ENCODE measurements at places on chromosomes 12 and 14. TPM values are rescaled to one million over a fixed set of nuclear protein-coding genes. Genes with fewer than 3 reads are reported as not detected.

DNA sequence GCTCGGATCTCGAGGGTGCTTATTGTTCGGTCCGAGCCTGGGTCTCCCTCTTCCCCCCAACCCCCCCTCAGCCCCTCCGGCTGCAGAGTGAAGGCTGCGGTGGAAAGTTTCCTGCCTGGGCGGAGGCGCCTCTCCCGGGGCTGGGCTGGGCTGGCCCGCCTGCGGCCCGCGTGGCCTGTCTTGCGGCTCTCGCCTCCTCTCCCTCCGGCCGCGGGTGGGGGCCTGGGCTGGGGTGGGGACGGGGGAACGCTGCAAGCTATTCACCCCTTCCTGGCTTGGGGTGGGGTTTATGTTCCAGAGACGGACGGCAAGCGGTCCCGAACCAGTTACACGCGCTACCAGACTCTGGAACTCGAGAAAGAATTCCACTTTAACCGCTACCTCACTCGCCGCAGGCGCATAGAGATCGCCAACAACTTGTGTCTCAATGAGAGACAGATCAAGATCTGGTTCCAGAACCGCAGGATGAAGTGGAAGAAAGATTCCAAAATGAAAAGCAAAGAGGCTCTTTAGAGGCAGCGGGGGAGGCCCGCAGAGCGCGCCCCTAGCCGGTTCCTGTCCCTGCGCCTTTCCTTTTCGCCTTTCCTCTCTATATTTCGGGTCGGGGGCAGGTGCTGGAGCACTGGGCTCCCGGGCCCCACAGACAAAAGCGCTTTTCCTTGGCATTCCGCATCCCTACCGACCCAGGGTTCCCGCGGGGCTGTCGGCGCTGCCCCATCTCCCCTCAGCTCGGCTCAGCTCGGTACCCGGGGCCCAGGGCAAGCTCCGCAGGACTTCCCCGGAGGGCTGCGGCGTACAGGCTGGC lies 1.3 kb downstream of the HOXC5 start:
- H3K27ac ChIP-seq = no peak overlapping the region
- no peak for DNase-seq
- H3K4me3 ChIP-seq = peak overlapping the region; percentile 33
- peaks cover 1% of the 10 kb centered on the region for H3K27me3 ChIP-seq

DNA sequence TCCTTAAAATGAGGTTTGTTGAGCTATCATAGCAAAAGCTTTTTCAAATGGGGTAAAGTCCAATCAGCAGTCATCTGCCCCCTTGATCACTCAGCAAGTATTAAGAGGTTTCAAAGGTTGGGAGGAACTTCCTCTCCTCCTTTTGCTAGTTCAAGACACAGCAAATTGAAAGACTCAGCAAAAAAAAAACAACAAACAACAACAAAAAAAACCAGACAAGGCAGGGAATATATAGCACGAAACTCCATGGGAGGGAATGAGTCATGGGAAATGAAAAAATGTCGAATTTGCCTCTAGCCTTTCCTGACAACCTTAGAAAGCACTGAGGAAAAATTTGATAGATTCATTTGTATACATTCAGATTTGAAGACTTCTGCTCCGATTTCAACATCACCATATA lies 1.6 kb upstream of the SLC7A8 start:
- H3K4me1 ChIP-seq = peaks cover 27% of the 10 kb centered on the region
- H3K36me3 ChIP-seq = no peaks in the 10 kb centered on the region
- DNase-seq = no peak
- no peak overlapping the region for H3K4me3 ChIP-seq
- no peak overlapping the region for H3K27ac ChIP-seq

DNA sequence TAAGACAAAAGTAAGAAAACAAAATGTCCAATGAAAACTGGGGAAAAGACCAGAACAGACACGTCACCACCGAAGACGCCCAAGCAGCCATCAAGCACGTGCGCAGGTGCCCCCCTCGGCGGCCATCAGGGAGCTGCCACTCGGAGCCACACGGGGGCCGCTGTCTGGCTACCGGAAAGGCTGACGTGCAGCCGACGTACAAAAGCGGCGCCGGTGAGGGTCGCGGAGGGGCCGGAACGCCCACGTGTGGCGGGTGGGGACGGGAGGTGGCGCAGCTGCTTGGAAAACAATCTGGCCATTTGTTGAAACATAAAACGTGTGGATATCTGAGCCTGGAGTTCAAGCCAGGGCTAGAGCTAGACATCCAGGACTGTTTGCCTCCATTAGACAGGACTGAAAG lies 60.7 kb downstream of the GALNT9 start:
- H3K27me3 ChIP-seq = peaks cover 3% of the 10 kb centered on the region
- H3K27ac ChIP-seq = no peak overlapping the region
- no peaks in the 10 kb centered on the region for H3K4me1 ChIP-seq
- no peak overlapping the region for H3K4me3 ChIP-seq
- no peak for DNase-seq
- no peaks in the 10 kb centered on the region for H3K36me3 ChIP-seq

GRCh38 chr14:72621387-72622065 lies 272.4 kb downstream of the DPF3 start:
- no peaks in the 10 kb centered on the region for H3K36me3 ChIP-seq
- H3K4me1 ChIP-seq = peaks cover 6% of the 10 kb centered on the region
- no peak overlapping the region for H3K4me3 ChIP-seq
- no peaks in the 10 kb centered on the region for H3K27me3 ChIP-seq
- no peak for DNase-seq

KRT80 gene
- 4.1 TPM for polyA plus RNA-seq

DNA sequence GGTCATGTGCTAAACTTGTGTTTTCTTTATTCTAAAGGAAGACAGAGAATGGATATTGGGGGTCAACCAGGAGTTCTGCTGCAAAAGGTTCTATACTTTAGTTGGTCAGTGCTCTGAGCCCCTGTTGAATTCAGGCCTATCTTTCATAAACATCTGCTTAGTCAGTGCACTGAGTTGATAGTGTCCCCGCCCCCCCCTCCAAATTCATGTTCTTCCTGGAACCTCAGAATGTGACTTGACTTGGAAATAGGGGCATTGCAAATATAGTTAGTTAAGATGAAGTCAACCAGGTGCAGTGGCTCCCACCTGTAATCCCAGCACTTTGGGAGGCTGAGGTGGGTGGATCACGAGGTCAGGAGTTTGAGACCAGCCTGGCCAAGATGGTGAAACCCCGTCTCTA lies 23.3 kb downstream of the CHST11 start:
- H3K4me1 ChIP-seq = peaks cover 8% of the 10 kb centered on the region
- no peak for DNase-seq
- H3K27ac ChIP-seq = no peak overlapping the region

GRCh38 chr12:53791735-53792326 lies 40.1 kb upstream of the CISTR start:
- no peak for DNase-seq
- no peak overlapping the region for H3K4me3 ChIP-seq
- H3K27ac ChIP-seq = no peak overlapping the region
- H3K4me1 ChIP-seq = no peaks in the 10 kb centered on the region

OR6C68 gene
- polyA plus RNA-seq = not detected

DNA sequence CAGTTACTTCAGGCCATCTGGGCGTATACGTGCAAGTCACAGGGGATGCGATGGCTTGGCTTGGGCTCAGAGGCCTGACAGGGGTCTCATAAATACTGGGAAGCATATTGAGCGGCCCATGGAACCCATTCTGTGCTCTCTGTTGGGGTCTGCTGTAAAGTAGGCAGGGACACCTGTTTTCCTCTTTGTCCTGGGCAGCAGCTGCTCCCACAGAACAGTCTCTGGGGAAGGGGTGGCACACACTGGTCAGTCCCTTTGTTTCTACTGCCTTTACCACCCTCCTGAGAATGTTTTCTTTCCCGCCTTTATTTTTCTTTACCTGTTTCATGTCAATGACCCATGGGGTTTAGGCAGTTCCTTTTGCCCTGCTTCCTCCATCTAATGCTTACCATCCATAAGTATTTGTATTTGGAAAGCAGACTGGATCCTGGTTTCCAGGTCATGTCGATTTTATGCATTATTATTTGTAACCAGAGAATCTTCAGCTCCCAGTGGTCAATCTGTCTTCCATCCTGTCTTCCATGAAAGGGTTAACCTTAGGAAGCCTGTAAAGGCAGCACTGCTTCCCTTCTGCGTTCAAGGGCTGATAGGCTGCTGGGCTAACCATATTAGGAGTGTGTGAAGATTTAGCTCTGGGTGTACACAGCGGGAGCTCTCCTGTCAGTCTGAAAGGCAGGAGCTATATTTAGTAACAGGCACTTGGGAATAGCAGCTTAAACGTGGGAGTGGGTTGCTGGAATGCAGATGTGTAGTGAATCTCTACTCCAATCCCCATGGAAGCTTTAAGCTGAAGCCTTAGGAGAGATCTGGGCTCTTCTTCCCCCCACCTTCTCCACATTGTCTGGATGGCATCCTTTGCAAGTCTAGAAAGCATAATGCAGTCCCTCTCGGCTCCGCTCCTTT lies 124.0 kb downstream of the DYRK2 start:
- no peaks in the 10 kb centered on the region for H3K36me3 ChIP-seq
- no peak overlapping the region for H3K4me3 ChIP-seq
- H3K27me3 ChIP-seq = no peaks in the 10 kb centered on the region
- no peak for DNase-seq

GLIPR1L1 gene
- polyA plus RNA-seq = not detected

DYNC1H1 gene
- polyA plus RNA-seq = 179 TPM

DNA sequence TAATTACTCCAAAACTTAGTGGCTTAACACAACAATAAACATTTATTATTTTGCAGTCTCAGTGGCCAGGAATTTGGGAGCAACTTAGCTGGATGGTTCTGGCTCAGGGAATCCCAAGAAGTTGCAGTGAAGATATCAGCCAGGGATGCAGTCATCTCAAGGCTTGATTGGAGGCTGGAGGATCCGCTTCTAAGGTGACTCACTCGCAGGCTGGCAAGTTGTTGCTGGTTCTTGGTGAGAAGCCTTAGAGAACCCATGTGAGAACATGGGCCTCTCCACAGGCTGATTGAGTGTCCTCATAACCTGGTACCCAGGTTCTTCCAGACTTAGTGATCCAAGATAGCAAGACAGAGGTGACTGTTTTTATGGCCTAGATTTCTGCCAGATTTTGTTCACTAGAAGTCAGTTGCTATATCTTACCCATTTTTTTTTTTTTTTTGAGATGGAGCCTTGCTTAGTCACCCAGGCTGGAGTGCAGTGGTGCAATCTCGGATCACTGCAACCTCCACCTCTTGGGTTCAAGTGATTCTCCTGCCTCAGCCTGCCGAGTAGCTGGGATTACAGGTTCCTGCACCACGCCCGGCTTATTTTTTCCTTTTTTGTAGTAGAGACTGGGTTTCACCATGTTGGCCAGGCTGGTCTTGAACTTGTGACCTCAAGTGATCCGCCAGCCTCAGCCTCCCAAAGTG lies 32.5 kb downstream of the BRMS1L start:
- H3K36me3 ChIP-seq = no peaks in the 10 kb centered on the region
- no peak overlapping the region for H3K4me3 ChIP-seq
- H3K27me3 ChIP-seq = no peaks in the 10 kb centered on the region
- H3K4me1 ChIP-seq = peaks cover 11% of the 10 kb centered on the region
- DNase-seq = peak; percentile 52

DNA sequence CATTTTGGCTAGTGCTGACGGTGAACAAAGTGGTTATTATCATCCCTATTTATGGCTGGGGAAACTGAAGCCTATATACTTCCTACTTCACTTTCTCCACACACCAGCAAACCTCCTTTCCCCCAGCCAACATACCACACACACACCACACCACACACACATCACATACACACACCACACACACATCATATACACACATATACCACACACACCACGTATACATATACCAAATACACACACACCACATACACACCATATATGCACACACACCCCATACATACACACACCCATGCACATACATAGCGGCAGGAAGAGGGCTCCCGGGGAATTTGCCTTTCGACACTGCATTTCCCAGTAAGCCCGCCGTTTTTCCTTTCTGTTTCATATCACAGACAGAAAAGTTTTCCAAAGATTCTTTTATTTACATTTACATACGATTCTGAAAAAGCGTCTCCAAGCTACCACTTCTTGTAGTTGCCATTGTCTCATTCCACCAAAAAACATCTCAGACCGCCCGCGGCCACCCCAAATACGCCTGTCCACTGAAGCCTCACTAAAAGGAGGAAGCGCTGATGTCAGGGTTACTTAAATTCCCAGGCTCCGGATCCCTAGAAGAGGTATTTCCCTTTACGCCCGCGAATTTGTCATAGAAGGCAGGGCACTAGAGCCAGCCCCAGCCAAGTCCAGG lies 823 bp upstream of the RAB5B start:
- peaks cover 25% of the 10 kb centered on the region for H3K4me1 ChIP-seq
- H3K36me3 ChIP-seq = peaks cover 31% of the 10 kb centered on the region
- H3K27me3 ChIP-seq = no peaks in the 10 kb centered on the region
- no peak for DNase-seq
- H3K4me3 ChIP-seq = peak overlapping the region; percentile 98

DNA sequence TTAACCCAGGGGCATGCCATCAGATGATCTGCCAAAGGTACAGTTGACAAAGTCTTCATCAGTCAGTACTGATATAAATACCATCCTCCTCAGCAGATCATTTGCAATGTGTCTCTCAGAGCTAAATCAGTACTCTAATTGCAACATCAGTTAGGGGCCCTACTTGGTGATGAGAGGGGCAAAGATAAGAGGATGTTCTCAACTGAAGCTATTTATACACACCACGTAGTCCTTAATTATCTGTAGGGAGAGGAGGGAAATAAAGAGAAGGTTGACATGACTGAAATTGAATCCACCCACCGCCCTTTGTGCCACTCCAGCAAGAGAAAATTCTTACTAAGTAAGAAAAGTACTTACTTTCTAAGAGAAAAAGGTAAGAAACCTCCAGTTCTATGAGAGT lies 157.8 kb upstream of the NUDT4 start:
- H3K4me3 ChIP-seq = no peak overlapping the region
- DNase-seq = no peak
- H3K4me1 ChIP-seq = no peaks in the 10 kb centered on the region
- H3K36me3 ChIP-seq = no peaks in the 10 kb centered on the region
- no peaks in the 10 kb centered on the region for H3K27me3 ChIP-seq
- no peak overlapping the region for H3K27ac ChIP-seq

SLC5A8 gene
- polyA plus RNA-seq = not detected

- no peaks in the 10 kb centered on the region for H3K27me3 ChIP-seq
- no peak overlapping the region for H3K4me3 ChIP-seq
- H3K36me3 ChIP-seq = no peaks in the 10 kb centered on the region
- H3K27ac ChIP-seq = no peak overlapping the region
These were observed 249.7 kb upstream of the BTG1 start for GRCh38 chr12:92395322-92395721.

NRXN3 gene
- 0.89 TPM for polyA plus RNA-seq

MIPOL1 gene
- polyA plus RNA-seq = 6.1 TPM

DNA sequence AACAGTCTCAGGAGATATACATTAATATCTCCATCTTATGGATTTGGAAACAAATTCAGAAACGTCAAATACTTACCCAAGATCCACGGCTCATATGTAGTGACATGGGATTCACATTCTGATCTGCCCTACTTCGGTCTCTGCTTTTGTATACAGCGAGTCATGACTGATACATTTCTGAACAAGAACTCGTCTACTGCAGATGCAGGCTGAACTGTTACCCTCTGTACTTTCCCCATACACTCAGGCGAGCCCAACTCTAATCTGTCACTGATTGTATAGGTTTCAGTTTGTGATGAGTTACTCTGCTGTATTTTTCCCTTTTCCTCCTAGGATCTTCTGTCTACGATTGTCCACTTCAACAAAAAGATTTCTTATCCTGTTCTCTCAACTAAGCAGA lies 441.6 kb downstream of the CCDC91 start:
- no peak for DNase-seq
- no peaks in the 10 kb centered on the region for H3K4me1 ChIP-seq
- no peak overlapping the region for H3K4me3 ChIP-seq
- H3K27ac ChIP-seq = no peak overlapping the region

- H3K27ac ChIP-seq = no peak overlapping the region
- H3K27me3 ChIP-seq = no peaks in the 10 kb centered on the region
- no peaks in the 10 kb centered on the region for H3K4me1 ChIP-seq
- DNase-seq = no peak
- no peaks in the 10 kb centered on the region for H3K36me3 ChIP-seq
These were observed 337.7 kb downstream of the EMP1 start for GRCh38 chr12:13534242-13534641.
